Activated effector memory CD4-positive, alpha-beta T cell treated with Interleukin-2 at 50 U/mL for 16 hours (primary cell): ENCODE measurements at places on chromosomes 2 and 18.

GRCh38 chr2:134167015-134167414, 86.9 kb upstream of the MGAT5 start:
- no peak for DNase-seq

- no peak for DNase-seq
Observed at GRCh38 chr2:216119986-216120385, 10.8 kb downstream of the XRCC5 start.

GRCh38 chr2:73982140-73982617, 2.5 kb upstream of the TET3 start:
- DNase-seq: no peak

GRCh38 chr2:183390109-183390508, 265.9 kb downstream of the NUP35 start:
- no peak for DNase-seq
